Calu3 (cell line): ENCODE measurements at places on chromosomes 3 and 15.

DNA sequence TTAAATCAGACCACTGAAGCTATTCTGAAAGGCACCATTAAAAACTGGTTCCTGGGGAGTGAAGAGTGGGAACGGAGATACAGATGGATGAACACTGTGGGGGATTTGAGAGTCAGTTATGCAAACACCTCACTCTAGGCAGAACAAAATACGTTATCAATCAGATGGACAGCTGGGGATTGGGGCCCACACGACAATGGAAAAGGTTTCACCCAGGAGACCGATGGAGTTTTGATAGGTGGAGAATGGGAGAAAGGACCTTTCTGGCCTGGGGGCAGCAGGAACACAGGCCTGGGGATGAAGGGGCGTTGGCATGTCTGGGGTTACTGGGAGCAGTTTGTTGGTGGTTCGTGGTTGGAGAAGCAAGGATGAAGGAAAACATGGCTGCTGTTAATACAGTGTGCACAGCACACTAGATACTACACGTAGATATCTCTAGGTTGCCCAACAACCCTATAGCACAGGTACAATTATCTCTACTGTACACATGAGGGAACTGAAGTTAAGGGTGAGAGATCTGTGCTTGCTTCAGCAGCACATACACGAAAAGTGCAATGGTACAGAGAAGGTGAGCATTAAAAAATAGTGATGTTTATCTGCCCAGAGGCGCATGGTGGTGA lies 16.5 kb downstream of the ST6GAL1 start:
- no peak for DNase-seq

DNA sequence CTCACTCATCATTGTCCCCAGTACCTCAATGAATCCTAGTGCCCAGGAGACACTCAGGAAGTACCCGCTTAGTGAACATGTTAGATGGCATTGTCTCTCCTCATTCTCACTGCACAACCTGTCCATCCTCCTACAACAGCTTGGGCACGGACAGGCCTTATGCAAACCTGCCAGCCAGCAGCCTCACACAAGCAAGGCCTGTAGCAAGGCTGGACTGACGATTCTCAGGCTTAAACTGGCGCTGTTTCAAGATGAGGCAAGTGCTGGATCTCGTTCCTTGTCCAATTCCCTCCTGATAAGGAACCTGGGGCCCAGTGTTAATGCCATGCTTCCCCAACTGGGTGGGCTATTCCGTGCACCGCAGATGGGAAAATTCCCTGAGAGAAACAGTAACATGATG lies 59.0 kb downstream of the CDCP1 start:
- DNase-seq: no peak

GRCh38 chr15:98874773-98875172 lies 132.8 kb downstream of the PGPEP1L start:
- no peak for DNase-seq

GRCh38 chr3:194773771-194774455 lies 88.2 kb downstream of the FAM43A start:
- DNase-seq: no peak

DNA sequence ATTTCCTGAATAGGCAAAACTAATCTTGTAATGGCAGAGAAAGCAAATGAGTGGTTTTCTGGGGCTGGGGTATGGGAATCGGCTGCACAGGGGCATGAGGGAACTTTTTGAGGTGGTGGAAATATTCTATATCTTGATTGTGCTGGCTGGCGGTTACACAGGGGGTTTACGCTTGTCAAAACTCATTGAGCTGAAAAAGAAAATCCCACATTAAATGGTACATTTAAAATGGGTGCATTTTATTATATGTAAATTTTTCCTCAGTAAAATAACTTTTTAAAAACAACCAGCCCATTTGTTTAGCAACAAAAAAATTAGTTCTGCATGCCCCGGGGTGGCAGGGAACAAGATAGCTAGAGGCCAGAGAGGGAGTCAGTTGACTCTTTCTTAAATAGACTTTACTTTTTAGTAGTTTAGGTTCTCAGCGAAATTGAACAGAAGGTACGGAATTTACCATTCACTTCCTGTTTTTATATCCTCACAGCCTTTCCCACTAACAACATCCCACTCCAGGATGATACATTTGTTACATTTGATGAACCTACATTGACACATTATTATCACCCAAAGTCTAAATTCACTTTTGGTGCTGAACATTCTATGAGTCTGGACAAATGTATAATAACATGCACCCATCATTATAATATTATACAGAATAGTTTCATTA lies 41.2 kb upstream of the BCL2A1 start:
- no peak for DNase-seq

GRCh38 chr3:106829206-106829605 lies 548.0 kb upstream of the CCDC54 start:
- no peak for DNase-seq

DNA sequence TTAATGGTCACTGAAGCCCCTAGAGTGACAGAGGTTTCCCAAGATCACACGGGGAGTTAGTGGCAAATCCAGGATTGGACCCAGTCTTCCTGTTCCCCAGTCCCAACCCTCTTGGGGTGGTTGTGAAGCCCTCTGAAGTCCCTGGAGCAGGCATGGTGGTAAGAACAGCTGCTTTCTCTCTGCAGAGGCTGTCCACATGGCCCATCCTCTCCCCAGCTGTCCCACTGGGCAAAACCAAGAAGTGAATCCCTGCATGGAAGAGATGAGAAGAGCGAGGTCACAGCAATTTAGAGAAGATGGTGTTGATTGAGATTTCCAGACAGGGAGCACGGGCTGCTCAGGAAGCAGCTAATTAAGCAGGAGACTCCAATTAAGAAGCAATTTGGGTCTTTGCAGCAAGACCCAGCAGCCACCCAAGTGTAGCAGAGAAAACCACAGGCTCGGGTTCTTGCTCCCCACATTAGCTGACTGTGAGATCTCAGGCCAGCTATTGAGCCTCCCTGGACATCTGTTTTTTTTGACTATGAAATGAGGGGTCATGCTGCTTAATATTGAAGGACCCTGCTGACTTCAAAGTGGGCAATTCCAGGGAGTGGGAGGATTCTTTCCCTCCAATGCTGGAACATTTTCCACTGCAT lies 14.8 kb upstream of the HDAC11 start:
- no peak for DNase-seq

GRCh38 chr15:80736560-80736959 lies 41.5 kb downstream of the ABHD17C start:
- DNase-seq: no peak

- DNase-seq: peak; percentile 34
These were observed 1.7 kb downstream of the THSD4 start for GRCh38 chr15:71116942-71117341.

DNA sequence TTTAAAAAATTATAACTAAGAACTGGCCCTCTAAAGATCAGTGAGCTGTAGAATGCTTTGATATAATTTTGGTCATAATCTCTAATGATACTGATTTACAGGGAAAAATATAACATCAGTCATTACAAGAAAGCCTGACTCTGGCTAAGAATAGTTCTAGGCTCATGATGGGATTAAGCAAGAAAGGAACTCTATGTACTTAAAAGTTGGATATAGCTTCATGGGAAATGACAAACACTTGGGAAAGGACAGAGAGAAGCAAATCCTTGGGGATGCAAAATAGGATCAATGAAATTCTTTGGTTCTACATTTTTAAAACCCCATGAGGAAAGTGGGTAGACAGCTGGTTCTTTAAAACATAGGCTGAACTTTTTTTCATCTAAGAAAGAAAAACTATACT lies 472.7 kb upstream of the NR2F2 start:
- DNase-seq: no peak

GRCh38 chr15:62307551-62307950 lies 142.5 kb upstream of the C2CD4B start:
- DNase-seq: no peak

- no peak for DNase-seq
These were observed 264.5 kb downstream of the EPHB1 start for GRCh38 chr3:135059580-135059979.

DNA sequence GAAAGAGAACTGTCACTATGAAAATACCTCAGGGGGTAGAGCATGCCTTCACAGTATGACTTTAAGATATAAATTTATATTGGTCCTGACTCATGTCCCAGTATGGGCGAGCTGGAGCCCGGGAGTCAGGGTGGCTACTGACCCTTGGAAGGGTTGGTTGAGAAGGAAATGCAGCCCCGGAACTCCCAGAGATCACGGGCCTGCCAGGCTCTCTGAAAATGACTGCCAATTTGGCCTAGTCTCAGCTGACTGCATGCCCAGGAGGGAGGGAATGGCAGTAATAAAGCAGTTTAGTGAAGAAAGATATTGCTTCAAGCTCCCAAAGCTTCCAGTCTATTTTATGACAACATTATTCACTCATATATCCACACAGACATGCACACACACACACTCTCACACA lies 299.0 kb downstream of the NR2F2 start:
- DNase-seq: no peak
